ENCODE measurements at places on chromosomes 5 and 9.

GRCh38 chr9:137631345-137632229, 12.8 kb downstream of the EHMT1 start:
- no peak for DNase-seq

DNA sequence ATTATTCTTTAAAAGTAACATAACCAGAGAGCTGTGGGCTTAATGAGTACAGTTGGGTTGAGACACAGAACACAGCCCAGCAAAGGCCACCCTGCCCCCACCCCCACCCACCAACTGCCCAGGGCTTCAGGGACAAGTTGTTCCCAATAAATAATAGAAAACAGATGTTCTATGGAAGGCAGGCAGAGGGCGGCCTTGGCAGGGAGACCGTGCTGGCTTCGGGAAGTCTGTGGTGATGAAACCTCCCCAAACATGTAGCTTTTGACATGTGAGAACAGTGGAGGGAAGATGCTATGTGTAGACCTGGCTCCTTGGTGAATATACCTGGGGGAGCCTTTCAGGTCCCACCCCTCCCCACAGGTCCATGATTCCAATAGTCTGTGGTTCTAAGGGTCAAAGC, 10.0 kb downstream of the TRAF1 start:
- DNase-seq, result peak; percentile 70

GRCh38 chr5:32866138-32866537, 155.0 kb downstream of the NPR3 start:
- DNase-seq, result no peak

GRCh38 chr5:125410537-125411070, 664.2 kb upstream of the ZNF608 start:
- DNase-seq, result peak; percentile 54

GRCh38 chr9:99718631-99719030, 103.1 kb upstream of the NR4A3 start:
- DNase-seq, result no peak

- no peak for DNase-seq
Measured at GRCh38 chr5:107319901-107320300, 350.8 kb downstream of the EFNA5 start.

DNA sequence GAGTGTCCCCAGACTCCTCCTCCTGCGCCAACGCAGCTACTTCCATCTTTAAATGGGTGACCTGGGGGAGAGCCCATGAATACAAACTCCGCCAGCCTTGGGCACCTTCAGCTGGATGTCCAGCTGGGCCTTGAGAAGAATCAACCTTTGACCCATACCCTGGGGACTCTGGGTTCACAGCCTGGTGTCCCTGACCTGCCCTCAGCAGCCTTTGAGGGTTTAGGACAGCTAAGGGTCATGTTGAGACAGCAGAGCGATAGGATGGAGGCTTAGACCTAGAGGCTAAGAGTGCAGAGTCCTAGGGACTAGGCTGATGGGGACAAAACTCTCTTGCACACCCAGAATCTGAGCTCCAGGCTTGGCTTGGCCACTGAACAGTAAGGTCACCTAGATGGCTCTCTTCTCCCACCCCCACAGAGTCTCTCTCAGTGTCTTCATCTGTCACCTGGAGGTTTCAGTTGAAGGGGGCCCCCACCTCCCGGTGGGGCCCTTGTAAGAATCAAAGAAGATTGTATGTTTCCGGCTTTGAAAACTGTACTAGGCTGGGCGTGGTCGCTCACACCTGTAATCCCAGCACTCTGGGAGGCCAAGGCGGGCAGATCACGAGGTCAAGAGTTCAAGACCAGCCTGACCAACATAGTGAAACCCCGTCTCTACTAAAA, 6.7 kb upstream of the AQP3 start:
- DNase-seq, result no peak

DNA sequence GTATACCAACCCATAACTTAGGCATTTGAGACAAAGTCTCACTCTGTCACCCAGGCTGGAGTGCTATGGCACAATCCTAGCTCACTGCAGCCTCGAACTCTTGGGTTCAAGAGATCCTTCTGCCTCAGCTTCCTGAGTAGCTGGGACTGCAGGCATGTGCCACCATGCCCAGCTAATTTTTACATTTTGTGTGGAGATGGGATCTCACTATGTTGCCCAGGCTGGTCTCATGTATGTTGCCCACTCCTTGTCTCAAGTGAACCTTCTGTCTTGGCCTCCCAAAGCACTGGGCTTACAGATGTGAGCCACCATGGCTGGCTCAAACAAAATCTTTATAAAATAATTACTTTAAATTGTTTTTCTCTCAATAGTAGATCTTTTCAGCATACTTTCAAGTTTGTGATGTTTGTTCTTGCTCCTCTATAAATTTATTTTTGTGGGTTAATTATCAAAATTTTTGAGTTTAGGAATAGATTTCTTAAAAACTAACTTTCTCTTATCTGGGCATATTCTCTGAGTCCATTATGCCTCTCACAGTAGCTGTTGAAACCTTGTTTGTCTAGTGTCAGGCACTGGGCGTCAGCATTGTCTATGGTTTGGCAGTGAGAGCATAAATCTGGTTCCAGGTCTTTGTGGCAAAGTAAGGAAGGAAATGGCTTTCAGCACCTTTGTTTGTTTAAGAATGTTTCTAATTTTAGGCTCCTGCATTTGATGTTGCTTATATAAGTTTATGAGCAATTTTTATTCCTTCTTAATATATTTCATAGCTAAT, 38.7 kb downstream of the NLN start:
- DNase-seq, result no peak

DNA sequence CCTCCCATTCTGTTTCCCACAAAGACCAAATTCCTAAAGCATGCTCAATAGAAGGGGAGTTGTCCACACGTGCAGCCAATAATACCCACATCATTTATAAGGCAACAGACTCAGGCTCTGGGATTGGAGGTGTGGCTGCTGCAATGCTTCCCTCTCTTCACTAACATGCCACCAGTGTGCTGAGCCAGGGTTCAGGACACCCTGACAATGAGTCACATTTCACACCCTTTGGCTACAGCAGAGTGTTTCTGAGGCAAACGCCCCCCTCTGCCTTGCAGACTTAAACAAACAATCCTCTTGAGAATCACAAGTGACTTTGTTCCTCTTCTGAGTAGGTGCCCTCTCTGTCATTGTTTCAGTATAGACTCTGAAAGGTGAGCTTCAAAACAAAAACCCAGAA, 189.3 kb upstream of the TLE4 start:
- no peak for DNase-seq

DNA sequence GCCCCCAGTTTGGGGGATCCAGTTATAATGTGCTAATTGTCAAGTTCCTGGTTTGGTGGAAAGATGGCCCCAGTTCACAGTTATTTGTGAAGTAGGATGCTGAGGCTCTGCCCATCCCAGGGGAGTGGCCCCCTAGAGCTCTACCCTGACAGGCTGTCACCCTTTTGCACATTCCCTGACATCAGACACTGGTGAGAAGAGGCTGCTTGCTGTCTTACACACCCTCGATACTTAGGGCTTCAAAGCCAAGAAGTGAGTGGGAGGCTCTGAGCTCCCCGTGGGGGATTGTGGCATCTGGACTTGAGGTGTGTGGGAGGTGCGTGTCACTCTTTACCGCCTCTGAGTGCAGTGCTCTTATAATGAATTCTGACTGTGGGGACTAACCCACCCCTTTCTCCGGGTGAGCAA, 168.5 kb downstream of the DOCK2 start:
- DNase-seq, result no peak

DNA sequence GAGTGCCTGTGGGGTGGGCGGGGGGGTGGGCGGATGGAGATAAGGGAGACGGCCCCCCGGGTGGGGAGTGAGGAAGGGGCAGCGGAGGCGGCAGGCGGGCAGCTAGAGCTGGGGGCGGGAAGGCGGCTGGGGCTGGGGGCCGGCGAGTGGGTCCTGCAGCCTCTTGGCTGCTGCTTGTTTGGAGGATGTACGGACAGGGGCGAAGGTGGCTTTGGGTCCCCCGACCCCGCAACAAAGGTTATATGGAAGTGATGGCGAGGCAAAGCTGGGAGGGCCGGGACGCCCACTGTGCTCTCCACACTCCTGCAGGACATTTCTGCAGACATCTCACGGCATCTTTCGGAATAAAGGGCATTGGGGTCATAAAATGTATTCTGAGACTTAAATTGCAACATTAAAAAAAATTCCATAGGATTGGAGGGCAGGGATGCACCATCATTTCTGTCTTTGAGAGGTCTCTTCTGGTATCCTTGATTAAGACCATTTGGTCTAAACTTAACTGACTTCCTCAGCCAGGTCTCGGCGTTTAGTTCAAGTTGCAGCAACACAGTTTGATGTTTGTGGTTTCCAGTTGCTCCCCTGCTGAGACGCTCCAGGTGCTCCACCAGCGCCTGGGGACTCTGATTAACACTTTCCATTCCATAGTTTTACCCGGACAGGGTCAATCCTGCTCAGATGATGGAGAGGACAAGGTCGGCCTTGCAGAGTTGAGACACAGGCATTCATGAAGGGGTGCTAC, 101.6 kb upstream of the SSBP2 start:
- no peak for DNase-seq

DNA sequence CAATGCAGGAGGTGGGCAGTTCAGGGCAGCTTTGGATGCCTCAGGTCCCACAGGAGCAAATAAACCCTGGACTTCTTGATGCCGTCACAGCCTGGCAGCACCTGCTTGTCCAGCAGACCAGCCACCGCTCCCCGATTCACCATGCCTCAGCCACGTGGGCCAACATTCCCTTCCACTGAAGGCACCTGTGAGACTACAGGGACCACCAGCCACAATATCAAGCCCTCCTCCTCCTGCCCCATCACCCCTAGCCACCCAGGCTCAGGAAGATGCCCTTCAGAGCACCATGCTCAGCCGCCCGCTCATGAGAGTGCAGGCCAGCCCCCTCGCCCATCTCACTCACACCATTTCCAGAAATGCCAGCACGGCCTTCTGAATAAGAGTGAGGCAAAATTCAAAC, 234.7 kb downstream of the SYK start:
- no peak for DNase-seq

GRCh38 chr5:95007921-95008597, 276.8 kb downstream of the MCTP1 start:
- DNase-seq, result no peak

All from BE2C (cell line).